GM10248 (cell line): ENCODE measurements at places on chromosomes 12 and 14.

- DNase-seq, result no peak
Observed at GRCh38 chr12:64218597-64218996, 3.5 kb downstream of the KICS2 start.

DNA sequence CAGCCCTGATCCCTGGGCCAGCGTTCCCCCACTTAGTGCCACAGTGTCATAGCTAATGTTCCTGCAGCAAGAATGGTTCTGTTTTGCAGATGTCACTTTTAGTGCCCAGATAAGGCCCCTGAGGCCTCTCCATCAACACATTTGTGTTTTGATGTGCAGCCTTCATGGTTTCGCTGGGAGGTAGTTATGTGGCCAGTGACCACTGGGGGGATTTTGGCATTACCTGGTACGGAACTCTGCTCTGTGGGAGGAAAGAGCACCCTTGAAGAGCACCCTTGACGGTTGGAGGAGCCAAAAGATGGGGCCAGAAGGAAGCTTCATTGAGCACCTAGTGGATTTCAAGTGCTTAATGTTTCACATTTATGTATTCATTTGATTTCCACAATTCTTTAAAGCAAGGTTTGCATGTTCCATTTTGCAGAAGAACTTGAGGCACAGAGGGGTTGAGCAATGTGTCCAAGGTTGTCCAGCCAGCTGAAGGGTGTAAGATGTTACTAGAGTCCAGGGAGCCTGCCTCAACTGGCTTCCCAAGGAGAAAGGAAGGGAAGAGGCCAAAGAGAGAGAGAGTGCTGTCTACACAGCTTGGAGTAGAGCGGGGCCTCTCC, 13.0 kb downstream of the SERPINA11 start:
- no peak for DNase-seq

GRCh38 chr14:74911704-74912103, 11.4 kb downstream of the RPS6KL1 start:
- DNase-seq, result no peak

DNA sequence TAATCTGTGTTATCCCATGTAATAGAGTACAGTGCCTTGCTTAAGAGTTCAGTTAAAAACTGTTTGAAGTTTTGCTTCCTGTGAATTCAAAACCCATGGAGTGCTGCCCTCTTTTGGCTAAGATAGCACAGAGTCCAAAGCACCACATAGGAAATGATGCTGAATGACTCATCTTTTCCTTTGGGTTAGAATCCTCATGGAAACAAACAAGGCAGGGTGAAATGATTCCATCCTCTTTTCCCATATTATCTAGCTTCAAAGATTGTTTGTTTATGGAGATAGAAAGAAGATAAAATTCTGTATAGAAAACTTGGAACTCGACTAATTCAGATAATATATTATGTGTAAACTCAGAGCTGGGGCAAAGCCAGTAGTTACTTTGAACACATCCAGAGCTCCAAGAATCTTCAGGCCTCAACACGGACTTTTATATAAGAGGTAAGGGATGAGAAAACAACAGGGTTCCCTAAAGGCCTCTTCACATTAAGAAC, 87.4 kb downstream of the OTOGL start:
- peak; percentile 31 for DNase-seq

DNA sequence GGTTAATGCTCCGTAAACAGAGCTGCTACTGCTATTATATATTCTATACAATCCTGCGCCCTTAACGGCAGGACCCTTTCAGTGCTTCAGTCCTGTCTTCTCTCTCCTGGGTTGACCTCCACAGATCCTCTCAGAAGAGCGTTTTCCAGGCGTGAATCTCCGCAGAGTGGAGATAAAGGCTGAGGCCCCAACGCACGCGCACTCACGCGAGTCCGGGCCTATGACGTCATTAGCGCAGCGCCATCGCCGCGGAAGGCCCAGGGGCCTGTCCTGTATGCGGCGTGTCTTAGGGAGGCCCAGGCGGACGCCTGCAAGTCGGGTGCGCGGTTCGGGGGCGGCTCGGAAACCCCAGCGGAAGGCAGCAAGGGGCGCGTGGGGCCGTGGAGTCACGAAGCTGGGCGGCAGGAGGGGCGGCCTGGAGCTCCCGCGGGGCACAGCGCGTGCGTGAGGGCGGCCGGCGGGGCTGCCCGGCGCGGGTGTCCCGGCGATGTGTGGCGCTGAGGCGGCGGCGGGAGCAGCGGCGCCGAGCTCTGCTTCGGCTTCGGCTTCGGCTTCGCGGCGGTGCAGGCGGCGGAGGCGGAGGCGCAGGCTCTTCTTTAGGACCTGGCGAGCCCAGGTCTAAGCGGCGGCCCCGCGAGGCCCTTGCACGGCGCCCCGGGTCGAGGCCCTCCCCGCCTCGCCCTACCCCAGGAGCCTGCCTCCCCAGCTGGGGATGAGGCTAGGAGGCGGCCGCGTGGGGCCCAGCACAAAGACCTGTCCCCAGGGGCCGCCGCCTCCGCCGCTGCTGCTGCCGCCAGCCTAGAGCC, at the start of gene MAPKAPK5:
Gene MAPKAPK5 (plus strand): TSS at position 479 of the 806 bp plus-strand sequence. CDS start 506 bp downstream, outside the sequence.
- DNase-seq, result peak; percentile 96

- DNase-seq, result no peak
Observed at GRCh38 chr12:120462099-120462640, 7.4 kb downstream of the SRSF9 start.

DNA sequence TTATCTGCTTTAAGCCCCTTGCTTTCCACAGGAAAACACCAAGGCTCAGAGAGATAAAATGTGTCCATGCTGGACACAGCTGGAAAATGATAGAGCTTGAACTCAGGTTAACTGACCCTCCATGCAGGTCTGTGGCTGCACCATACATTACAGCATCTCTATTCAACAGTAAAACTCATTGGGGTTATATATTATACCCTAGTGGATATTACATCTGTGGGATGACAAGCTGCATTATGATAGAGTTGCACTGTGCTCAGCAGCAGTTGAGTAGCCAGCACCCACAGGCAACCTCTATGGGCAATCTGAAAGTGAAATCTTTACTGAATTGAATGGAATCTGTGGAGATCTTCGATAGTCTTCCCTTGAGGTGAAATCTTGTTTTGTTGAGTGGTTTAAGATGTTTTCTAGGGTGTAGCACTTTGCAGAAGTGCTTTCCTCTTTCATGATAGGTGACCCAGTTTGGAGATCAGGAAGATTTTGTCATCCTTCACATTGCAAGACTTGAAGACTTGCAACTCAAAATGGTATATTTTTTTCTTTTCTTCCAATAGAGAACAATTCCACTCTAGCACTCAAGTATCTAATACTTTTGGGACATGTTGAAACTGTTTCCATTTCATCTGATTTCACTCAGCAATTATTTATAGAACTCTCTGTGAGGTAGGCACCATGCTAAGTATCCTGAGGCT, 389.2 kb downstream of the RAD51B start:
- no peak for DNase-seq

- no peak for DNase-seq
Observed at GRCh38 chr12:59719701-59720100, 123.9 kb downstream of the SLC16A7 start.

DNA sequence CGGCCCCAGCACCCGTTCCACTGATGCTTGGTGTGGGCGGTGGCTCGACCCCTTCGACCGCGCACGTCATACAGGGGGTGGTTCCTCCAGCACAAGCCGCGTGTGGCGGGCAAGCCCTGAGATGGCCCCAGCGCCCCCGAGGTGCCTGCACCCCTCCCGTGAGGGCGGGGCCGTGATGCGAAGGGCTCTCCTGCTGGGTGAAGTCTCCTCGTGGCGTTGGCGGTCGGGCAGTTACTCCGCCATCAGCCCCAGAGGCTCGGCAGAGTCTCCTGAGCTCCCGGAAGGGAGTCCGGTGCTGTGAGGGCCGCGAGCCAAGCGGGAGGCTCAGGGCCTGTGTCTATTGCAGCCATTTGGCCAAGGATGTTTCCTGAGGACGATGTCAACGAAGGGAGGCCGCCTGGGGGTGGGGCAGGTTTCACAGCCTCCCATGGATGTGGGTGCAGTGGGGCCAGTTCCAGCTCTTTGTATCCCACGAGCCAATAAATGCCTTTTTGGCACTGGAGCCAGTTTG, 78.1 kb upstream of the GALNT9 start:
- DNase-seq, result no peak
